Fibroblast of the aortic adventitia (primary cell): ENCODE measurements at places on chromosomes 4 and X. TPM values are rescaled to one million over a fixed set of nuclear protein-coding genes. Genes with fewer than 3 reads are reported as not detected.
A peak's percentile ranks its signal among the peaks of the same experiment; 100 is the strongest.

GRCh38 chrX:31223817-31224216 lies 152.0 kb upstream of the FTHL17 start:
- peak; percentile 15 for DNase-seq

GRCh38 chrX:41857670-41858069 lies 65.7 kb downstream of the CASK start:
- no peak for DNase-seq

XPNPEP2 gene
- 3.6 and 5.7 TPM in 2 replicates for total RNA-seq

- DNase-seq: no peak
Observed at GRCh38 chrX:133970076-133970475, 15.3 kb downstream of the GPC3 start.

RNF128 gene
- total RNA-seq: 0.82 and 12.6 TPM in 2 replicates

DNA sequence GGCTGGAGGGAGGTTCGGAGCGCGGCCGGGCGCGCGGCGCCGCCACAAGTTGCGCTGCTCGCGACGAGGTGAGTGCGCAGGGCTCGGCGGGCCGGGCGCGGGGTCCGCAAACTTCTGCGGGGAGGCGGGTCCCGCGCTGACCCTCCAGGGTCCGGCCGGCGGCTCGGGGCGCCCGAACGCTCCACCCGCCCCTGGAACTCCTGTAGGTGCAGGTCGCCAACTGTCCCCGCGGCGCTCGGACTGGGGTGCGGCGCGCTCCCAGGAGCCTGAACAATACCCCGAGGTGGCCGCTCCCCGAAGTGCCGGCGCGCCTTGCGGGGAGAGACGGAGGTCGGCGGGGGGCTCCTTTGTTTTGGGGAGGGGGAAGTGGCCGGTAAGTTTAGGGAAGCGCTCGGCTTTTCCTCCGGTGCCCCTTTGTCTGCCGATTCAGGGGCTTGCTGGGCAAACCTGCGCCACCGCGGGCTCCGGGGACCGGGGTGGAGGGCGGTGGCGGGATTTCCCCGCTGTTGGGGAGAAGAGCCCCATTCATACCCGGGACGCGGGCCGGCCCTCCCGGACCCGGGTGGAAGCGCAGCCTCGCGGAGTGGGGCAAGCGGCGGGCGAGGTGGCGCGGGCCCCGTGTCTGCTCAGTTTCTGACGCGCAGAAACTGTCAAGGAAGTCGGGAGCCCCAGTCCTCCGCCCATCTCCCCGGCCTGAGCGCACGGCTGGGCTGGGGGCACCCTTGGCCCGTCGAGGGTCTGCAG lies 694 bp downstream of the TBL1X start:
- no peak for DNase-seq

DNA sequence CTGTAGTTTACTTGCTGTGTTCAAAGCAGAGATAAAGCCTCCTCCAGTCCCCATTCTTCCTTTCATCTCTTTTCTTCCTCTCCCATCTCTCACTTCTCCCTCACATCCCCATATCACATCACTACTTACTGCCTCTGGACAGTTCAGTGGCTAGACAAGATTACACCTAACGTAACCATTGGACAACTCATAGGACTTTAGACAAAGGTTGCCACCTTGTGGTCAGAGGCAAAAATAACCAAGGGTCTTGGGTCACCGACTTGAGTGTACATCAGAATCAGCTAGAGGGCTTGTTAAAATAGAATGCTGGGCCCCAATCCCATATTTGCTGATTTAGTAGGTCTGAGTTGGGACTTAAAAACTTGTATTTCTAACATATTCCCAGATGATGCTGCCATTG lies 109.3 kb upstream of the DGKK start:
- DNase-seq: peak; percentile 64
